Bronchial epithelial cell (primary cell): ENCODE measurements at places on chromosomes 1 and 21.
A peak's percentile ranks its signal among the peaks of the same experiment; 100 is the strongest.

- DNase-seq, result no peak
Observed at GRCh38 chr1:204079608-204079999, 6.7 kb downstream of the SOX13 start.

GRCh38 chr1:82487778-82488177 is 687.0 kb downstream of the ADGRL2 start:
- DNase-seq, result no peak

DNA sequence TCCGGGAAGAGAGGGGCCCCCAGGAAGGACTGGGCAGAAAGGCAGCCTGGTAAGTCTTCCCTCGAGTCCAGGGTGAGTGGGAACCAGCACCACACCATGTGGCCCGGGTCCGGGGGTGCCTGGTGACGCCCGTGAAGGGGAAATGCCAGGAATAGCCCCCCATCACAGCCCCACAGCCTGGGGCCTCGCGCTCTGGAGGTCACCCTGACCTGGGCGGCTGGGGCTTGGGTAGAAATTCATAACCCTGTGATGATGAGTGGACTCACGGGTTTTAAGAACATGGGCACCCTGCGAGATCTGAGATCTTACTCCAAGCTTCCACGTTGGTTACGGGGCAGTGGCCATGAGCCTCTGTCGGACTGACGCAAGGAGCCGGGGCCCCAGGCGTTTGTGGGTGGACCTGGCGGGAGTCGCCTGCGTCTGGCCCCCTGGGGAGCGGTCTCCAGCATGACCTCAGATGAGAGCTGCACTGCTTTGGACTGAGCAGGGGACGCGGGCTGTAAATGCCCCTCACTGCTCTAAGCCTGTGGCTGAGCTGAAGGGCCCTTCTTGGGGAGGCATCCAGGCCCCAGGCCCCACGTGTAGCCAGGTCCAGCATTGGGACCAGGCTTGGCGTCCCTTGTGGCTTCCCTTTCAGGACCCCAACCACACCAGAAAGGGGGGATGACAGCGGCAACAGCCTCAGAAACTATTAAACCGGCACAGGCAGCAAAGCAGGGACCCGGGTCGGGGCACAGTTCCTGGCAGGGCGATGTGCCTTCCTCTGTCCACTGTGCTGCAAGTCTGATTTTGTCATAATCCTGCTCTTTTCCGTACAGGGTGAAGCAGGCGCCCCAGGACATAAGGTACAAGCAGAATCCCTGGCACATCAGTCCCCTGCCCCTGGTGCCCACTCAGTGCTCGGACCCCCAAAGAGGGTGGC is 60.0 kb downstream of the SLC19A1 start:
- DNase-seq, result no peak

DNA sequence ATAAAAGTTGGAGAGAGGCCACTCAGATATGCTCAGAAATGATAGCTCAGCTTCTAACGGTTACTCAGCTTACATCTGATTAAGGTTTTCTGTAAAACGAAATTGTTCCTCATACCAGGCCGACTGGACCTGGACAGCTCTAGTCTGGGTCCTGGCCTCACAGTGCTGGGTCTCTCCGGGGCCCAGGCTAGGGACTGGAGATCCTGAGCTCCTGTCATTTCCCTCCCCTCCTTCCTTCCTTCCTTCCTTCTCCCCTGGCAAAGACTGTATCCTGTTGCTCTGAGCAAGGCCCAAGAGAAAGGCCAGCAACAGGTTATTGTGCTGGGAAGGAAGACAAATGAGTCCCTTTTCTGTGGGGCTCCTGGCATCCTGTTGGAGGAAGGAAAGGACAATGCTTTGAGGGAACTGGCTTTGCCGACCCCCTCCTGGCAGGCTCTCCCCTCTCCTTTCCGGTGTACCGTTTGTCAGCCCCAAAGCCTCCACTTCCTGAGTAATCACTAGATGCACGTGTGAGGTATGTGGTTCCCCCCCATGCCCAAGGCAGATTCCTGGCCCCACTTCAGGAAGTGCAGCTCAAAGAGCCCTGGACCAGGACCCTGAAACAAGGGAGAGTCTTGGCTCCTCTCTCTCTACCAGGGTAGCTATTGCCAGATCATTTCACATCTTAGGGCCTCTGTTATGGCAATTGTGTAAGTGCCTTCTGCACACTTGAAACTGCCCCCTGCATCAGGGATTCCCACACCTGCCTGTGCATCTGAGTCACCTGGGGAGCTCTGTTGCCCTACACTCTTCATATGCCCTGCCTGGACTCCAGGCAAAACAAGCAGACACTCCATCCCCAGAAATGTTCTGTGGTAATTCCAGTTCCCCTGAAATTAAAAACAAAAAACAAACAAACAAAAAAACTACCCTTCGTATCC is 212.7 kb upstream of the FGGY start:
- DNase-seq, result peak; percentile 44

- peak; percentile 85 for DNase-seq
Observed at GRCh38 chr1:117339866-117340700, 27.2 kb upstream of the MAN1A2 start.

DNA sequence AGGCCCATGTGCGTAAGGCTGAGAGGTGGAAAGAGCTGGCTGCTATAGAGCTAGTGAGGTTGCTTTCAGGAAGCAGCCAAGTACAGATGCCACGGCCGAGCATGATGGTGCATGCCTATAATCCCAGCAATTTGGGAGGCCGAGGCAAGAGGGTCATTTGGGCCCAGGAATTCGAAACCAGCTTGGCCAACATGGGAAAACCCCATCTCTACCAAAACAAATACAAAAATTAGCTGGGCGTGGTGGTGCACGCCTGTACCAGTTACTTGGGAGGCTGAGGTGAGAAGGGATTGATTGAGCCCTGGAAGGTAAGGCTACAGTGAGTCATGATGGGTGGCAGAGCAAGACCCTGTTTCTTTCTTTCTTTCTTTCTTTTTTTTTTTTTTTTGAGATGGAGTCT is 2.7 kb downstream of the CCDC24 start:
- DNase-seq, result peak; percentile 70

DNA sequence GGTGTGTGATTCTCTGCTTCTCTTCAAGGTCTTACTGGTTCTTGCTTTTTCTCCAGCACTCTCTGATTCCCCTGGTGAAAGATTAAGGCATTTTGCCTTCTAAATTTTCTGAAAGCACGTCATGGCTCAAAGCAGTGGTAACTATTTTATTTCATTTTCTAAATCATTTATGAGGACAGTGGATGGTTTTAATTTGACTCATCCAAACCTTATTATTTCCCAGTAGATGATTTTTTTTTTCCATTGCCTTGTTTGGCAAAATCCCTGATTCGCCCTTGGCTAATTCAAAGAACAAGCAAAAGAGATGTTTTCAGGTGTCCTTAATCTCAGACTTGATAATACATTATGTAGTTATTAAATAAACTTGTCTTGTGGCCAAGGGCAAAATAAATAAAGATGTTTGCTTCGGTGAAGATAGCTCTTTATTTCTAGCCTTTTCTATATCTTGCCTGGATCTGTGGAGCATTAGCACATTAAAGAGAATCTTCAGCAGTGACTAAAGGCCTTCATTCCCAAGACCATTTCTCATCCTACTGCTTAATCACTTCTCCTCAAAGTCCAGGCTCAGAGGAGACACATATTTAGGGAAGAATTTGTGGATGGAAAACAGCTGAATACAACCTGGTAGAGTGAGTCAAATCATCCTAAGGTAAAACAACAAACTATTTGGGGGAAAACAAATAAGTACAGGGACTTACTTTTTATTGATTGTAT is 359.8 kb downstream of the DUSP10 start:
- no peak for DNase-seq

DNA sequence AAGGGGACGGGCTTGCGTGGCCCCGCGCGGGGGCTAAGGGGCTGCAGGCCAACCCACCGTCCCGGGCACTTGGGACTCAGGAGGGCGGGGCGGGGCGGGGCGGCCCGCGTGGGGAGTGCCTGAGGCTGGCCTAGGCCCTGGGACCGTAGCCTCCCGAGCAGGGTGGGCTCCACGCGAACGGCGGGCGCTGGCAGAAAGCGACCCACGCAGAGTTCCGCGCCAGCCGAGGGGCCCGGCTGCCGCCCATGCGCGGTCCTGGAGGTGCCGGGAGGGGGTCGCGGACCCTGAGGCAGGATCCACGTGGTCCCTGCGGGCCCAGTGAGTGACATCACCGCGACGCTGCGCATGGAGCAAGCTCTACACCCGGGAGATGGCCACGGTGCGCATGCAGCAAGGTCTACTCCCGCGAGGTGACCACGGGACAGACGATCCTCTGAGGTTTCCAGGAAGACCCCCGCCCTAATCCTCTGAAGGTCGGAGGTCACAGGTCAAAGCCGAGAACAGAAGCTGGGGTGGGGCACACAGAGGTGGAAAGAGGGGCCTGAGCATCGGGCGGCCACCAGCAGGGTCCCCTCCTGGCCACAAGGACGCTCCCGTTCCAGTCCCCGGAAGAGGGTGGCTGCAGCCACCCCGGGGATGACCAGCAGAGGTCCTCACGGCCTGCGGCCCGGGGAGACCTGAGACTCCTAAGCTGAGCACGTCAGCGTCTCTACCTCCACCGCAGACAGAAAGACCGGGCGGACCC is 13.5 kb upstream of the SLC19A1 start:
- peak; percentile 70 for DNase-seq

- DNase-seq, result peak; percentile 61
Observed at GRCh38 chr21:16308269-16308668, 578.5 kb downstream of the USP25 start.

- no peak for DNase-seq
Observed at GRCh38 chr1:150156868-150157603, 7.3 kb downstream of the PLEKHO1 start.

GRCh38 chr1:162667381-162668080 is 35.3 kb downstream of the DDR2 start:
- DNase-seq, result no peak

DNA sequence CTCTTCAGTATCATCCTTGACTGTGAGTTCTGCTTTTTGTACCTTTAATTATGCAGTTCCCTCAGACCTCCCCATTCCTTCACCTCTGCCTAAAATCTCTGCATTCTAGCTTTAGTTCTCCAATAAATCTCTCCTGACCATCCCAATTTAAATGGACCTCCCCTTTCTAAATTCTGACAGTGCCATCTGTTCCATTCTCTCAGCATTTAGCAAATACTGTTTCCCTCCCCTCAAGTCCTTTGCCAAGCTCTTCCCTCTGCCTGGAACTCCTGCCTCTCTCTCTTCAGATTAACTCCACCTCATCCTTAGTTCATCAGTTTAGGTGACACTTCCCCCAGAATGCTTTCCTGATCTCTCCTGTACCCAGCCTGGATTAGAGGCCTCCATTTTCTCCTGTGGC is 54.0 kb upstream of the JUN start:
- no peak for DNase-seq

- DNase-seq, result no peak
Observed at GRCh38 chr1:63748046-63748580, 25.7 kb upstream of the ROR1 start.

- DNase-seq, result peak; percentile 13
Observed at GRCh38 chr21:33007747-33008146, 18.0 kb upstream of the OLIG2 start.

GRCh38 chr1:58883888-58884482 is 100.1 kb upstream of the JUN start:
- DNase-seq, result no peak

- DNase-seq, result no peak
Observed at GRCh38 chr1:59779949-59780348, 34.8 kb upstream of the HOOK1 start.

DNA sequence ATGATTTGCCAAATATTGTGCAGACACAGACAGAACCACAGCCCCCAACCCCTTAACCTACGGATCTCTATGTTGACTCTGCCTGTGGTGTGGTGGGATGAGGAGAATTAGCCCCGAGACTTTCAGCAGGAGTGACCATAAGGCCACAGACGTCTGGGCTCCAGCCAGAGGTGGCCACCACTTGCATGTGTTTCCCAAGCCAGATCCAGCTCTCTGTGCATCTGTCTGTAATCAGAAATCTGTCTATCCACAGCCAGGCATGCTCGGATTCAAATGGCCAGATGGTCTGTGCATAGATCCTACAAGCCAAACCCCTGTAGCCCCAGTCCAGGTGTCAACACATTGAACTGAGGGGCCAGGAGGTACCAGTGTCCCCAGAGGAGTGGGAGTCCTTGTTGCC is 140.6 kb downstream of the SYF2 start:
- no peak for DNase-seq

GRCh38 chr1:221643404-221644144 is 98.3 kb downstream of the DUSP10 start:
- no peak for DNase-seq

- DNase-seq, result no peak
Observed at GRCh38 chr1:89844241-89844807, 23.5 kb downstream of the LRRC8D start.

DNA sequence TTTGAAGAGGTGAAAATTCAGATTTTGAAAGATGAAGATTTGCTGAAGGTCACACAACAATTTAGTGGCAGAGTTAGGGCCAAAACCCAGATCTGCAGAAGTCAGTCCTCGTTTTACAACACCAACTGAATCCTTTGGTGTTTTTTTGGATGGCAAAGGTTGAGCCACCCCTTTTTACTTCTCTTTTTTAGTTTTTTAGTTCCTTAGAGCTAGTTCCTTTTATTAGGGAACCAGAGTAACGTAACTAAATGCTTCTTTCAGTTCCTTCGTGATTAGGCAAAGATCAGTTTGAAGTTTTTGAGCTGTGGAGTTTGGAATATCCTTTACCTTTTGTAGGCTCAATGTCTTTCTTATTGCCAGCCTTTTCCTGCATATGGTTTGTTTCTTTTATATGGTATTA is 67.9 kb upstream of the ARID1A start:
- DNase-seq, result no peak

DNA sequence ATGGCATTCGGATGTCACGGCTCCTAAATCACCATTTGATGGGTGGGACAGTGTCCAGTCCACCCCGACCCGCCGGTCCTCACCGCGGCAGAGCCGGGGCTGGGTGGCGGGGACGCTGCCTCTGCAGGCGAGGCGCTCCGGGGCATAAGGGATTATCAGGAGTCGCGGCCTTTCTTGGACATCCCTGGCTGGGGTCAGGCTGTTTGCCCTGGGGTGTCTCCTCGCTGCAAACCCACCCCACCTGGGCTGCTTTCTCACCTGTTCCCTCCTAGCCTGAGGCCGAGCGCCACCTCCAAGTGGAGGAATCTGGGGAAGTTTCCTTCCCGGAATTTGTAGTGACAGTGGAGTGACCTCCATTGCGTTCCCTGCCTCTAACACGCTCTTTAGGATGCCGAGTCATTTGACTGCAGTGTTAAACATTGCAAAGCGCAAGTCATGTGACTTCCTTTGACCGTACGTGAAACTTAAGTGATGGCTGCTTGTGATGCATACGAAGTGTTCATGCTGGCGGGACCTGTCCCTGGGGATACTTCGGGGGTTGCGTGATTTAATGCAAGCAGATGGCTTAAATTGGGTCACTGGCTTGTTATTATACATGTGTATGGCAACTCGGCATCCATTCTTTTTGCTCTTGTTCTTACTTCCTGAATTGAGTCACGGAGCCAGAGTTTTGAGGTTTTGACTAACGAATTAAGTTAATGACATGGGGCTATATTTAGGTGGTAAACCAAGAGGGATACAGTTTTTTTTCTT is 536 bp downstream of the LGALS8 start:
- DNase-seq, result peak; percentile 83

DNA sequence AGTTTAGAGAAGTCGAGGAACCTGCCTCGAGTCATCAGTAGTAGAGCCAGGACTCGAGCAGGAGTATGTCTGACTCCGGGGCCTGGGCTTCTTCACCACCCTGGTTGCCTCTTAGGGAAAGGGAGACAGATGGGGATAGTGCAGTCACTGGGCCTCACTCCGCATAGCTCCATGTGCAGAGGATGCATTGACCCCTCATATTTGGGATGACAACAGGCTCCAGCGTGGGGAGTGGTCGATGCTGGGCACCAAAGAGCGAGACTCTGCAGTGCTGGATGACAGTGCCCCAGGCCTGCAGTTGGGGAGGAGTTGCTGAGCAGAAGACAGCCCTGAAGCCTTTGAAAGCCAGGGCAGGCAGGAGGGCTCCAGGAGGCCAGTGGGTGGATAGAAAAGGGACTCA is 20.8 kb upstream of the TENT5C start:
- no peak for DNase-seq
